Fibroblast of lung (primary cell): ENCODE measurements at places on chromosomes 3 and 15. TPM values are rescaled to one million over a fixed set of nuclear protein-coding genes. Genes with fewer than 3 reads are reported as not detected.
A peak's percentile ranks its signal among the peaks of the same experiment; 100 is the strongest.

ASB14 gene
- total RNA-seq, result not detected in 2 replicates

MYO1E gene
- total RNA-seq, result 26.5 and 27.6 TPM in 2 replicates

HRH1 gene
- 30.6 and 32.6 TPM in 2 replicates for total RNA-seq

ERC2 gene
- total RNA-seq, result 0.17 and 0.26 TPM in 2 replicates

- DNase-seq, result peak; percentile 9
These were observed 52.7 kb downstream of the RAD54L2 start for GRCh38 chr3:51591231-51591630.

GRCh38 chr3:46239301-46239938 lies 2.8 kb upstream of the CCR3 start:
- DNase-seq, result no peak

GRCh38 chr3:41041899-41042298 lies 157.4 kb upstream of the CTNNB1 start:
- no peak for DNase-seq

DNA sequence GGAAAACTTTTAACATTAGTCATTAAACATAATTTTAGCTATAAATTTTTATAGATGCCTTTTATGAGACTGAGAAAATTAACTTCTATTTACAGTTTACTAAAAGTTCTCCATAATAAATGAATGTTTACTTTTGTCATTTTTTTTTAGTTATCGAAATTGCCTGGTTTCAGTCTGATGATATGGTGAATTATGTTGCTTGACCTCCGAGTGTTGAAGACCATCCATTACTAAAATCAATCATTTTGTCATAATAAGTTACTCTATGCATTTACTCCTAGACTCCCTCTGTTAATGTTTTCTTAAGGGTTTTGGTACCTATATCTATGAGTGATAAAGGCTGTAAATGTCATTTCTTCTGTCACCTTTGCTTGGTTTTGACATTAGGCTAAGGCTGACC lies 516.0 kb upstream of the ROBO1 start:
- DNase-seq, result no peak

DNA sequence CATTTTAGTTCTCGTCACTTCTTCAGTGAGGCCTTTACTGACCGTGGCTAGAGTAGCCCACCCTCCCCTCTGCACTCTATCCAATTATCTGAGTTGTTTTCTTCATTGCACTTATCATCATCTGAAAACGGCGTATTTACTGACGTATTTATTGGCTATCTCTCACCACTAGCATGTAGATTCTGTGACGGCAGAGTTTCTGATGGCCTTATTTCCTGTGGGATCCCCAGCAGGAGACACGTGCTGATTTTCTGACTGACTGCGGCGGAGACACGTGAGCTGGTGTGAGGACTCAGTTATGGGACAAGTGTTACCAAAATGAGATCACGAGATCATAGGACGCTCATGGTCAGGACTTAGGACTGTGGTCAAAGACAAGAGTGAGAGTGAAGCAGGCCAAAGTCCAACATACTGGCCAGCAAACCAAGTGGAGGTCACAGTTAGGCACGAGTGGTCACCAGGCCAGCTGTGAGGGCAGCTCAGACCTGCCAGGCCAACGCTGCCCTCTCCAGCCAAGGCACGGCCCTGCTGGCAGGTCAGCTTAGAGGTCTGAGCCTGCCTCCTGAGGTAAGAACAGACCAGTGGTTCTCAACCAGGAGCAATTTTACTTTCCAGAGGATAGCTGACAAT lies 50.6 kb upstream of the BNIP2 start:
- no peak for DNase-seq
